Psoas muscle (tissue), 8 donors: ENCODE measurements at places on chromosomes 3 and 15. TPM values are rescaled to one million over a fixed set of nuclear protein-coding genes. Genes with fewer than 3 reads are reported as not detected.

The RBPMS2 gene
- 2.5 TPM for total RNA-seq

The UBE2E2 gene
- total RNA-seq, result 34.0 TPM

DNA sequence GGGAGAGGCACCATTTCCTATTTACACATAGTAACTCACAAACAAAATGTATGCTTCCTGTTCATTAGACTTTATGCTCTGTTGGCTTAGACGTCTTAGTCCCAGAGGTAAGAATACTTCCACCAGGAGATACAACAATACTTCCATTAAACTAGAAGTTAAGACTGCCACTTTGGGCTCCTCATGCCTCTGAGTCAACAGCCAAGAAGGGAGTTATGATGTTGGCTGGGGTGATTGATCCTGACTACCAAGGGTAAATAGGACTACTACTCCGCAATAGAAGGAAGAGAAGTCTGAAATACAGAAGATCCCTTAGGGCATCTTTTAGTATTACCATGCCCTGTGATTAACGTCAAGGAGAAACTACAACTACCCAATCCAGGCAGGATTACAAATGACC, 43.5 kb upstream of the ABI3BP start:
- H3K27ac ChIP-seq, result no peak overlapping the region
- no peaks in the 10 kb centered on the region for H3K36me3 ChIP-seq
- H3K4me1 ChIP-seq, result no peaks in the 10 kb centered on the region
- H3K4me3 ChIP-seq, result no peak overlapping the region
- H3K27me3 ChIP-seq, result no peaks in the 10 kb centered on the region

DNA sequence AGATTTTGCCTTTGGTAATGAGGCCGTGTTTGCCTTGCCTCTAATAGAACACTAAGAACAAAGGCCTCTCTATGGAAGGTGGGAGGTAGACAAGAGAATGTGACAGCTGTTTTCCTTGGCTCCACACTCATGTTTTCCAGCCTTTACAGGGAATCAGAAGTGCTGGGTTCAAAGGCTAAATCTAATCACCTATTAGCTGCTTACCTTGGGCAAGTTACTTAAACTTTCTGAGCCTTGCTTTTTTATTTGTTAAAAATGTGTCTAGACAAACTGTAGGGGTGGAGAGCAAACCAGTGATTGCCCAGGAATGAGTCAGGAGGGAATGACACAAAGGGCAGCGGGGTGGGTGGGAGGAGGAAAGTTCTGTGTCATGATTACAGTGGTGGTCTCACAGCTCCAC, 179.0 kb downstream of the P3H2 start:
- H3K27ac ChIP-seq, result no peak overlapping the region
- no peaks in the 10 kb centered on the region for H3K4me1 ChIP-seq
- no peaks in the 10 kb centered on the region for H3K36me3 ChIP-seq

- H3K4me3 ChIP-seq, result no peak overlapping the region
- H3K36me3 ChIP-seq, result no peaks in the 10 kb centered on the region
- DNase-seq, result no peak
- no peaks in the 10 kb centered on the region for H3K27me3 ChIP-seq
- H3K4me1 ChIP-seq, result no peaks in the 10 kb centered on the region
These were observed 74.9 kb upstream of the NDN start for GRCh38 chr15:23762026-23762425.

The ANKRD63 gene
- not detected for total RNA-seq

The UNC13C gene
- 2.1 TPM for total RNA-seq

GRCh38 chr15:93261845-93262244, 172.8 kb upstream of the RGMA start:
- no peaks in the 10 kb centered on the region for H3K27me3 ChIP-seq
- H3K27ac ChIP-seq, result no peak overlapping the region
- no peaks in the 10 kb centered on the region for H3K4me1 ChIP-seq
- no peak overlapping the region for H3K4me3 ChIP-seq
- H3K36me3 ChIP-seq, result no peaks in the 10 kb centered on the region
- DNase-seq, result no peak

- no peak for DNase-seq
- H3K4me3 ChIP-seq, result no peak overlapping the region
- no peaks in the 10 kb centered on the region for H3K27me3 ChIP-seq
- no peak overlapping the region for H3K27ac ChIP-seq
These were observed 26.9 kb upstream of the TJP1 start for GRCh38 chr15:29849218-29849617.

DNA sequence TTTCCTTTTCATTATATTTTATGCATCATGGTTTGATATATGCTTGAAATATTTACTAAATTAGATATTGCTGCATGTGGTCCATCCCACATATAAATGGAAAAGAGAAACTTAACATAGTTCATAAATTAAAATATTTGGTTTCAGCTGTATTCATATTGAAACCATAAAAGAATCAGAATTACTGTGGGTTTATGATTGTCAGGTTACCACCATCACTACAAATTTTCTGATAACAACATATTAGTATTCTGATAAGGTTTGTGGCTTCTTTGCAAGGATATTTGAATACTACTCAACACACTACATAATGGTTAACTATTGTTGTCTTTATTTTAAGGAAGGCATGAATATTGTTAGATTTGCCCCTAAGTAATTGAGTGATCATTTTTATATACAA, 235.5 kb downstream of the UBE2E2 start:
- H3K27ac ChIP-seq, result no peak overlapping the region
- DNase-seq, result no peak
- H3K27me3 ChIP-seq, result no peaks in the 10 kb centered on the region

The ITGA11 gene
- total RNA-seq, result 7.9 TPM

The TMEM266 gene
- 3.2 TPM for total RNA-seq

DNA sequence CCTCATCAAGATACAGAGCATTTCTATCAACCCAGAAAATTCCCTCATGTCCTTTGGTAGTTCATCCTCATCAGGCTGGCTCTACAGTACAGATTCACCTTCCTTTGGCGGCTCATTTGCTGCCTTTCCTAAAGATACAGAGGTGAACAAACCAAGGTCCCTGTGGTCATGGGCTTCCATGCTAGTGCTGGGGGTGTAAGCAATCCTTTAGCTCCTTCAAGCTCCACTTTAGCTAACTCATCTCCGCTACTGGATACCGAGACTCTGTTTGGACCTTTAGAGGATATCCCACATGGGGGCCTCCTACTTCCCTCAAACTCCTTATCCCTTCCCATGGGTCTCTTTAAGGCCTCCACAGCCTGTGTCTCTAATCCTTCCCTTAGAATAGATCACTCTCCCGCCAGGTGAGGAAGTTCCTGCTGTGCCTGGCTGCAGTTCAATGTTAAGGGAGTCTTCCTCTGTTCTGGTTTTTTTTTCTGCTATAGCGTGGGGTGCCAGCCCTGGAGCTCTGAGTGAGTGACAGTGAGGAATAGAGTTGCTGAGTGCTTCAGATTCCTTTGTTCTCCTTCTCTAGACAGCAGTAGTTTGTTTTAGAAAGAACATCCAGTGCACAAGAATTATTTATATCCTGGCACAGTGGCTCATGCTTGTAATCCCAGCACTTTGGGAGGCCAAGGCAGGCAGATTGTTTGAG, 30.7 kb downstream of the CLEC3B start:
- H3K36me3 ChIP-seq, result no peaks in the 10 kb centered on the region
- no peaks in the 10 kb centered on the region for H3K27me3 ChIP-seq
- peaks cover 36% of the 10 kb centered on the region for H3K4me1 ChIP-seq
- no peak for DNase-seq
- peak overlapping the region; percentile 77 for H3K27ac ChIP-seq

DNA sequence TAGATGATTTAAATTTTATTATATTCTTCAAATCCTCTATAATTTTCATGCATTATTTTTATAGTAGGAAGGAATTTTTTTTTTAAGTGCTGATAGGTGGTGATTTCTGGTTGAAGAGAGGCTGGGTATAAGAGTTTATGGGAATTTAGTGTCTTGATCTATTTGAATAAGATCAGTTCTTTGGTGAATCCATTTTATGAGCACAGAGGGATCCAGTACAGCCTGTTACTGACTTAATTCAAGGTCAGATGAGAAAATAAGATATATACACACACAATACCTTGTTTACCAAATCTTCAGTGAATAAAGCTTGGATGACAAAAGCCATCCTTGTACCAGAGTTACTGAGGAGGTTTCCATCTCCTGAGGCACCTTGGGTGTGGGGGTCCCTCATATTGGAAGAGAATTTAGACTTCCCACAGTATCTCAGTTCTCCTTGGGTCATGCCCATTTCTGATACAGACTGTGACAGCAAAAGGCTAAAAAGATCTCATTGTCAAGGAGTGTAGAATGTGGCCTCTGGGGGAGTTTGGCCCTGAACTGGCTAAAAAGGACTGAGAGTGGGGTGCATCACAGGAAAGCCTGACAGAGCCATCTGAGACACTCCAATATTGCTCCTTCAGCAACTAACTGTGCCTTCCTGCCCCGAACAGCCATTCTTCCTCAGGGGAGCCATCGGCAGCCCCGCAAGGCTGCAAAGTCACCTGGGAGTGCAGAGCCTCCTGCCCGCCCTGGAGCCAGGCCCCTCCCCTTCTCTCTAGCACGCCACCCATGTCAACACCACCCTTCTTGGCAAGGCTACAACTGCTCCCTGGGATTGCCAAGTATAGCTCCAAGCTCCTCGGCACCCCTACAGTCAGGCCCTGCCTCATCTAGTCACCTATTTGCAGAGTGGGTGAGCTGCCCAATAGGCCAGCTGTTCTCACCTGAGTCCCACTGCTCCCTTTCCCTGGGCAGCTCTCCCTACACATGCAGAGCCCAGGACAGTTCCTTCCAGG, 43.1 kb upstream of the HACD2 start:
- H3K27ac ChIP-seq, result no peak overlapping the region
- H3K4me3 ChIP-seq, result no peak overlapping the region
- no peaks in the 10 kb centered on the region for H3K4me1 ChIP-seq
- no peak for DNase-seq
- H3K27me3 ChIP-seq, result no peaks in the 10 kb centered on the region
